NCI-H187 treated with DMSO at 0.1 percent for 48 hours (cell line): ENCODE measurements at places on chromosomes 2 and 18.

DNA sequence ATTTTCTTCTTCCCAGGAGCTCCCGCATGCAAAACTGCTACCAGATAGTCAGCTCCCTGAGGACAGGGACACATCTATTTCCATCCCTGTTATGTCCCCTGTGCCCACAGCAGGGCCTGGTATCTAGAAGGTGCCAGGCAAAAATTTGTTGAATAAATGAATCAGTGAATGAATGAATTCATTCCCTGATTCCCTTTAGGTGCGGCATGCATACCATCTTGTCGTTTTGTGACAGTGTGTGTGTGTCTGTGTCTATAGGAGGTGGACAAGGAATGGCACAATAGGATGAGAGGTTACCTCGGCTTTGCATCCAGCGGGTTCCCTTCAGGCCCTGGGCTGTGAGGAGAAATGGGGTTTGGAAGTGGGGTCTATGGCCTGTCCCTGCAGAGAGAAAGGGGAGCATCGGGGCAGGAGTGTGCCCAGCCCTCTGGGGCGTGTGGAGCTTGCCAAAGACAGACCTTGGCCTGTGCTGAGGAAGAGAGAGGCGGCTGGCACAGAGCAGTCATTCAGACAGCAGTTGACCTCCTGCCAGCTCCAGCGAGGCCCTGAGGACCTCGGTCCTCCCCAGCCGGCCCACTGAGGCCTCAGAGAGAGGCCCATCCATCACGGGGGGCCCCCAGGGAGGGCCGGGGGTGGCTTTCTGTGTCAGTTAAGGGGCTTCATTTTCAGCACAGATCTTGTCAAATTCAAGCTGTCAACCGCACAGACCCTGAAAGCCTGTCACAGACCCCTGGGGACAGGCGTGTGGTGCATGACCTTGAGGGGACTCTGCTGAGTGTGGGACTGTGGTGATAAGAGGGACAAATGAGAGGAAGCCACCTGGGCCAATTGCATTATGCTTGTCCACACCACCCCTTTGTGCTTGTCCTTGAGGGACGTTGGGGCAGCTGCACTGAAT is 125.9 kb upstream of the CXCR4 start:
- no peak for DNase-seq

DNA sequence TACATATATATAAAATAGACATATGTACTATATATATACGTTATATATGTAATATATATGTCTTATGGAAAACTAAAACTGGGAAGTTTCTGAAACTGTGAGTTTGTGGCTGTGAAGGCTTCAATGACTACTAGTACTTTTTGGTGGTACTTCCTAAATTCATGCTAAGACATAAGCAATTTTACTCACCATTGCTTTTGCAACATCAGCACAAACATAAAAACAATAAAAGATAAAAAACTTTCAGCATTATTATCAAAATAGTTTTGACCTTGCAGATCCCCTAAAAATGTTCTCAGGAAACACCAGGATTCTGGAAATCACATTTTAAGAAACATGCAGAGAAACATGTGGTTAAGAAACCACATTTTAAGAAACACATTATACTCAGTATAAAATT is 269.9 kb downstream of the PID1 start:
- no peak for DNase-seq

GRCh38 chr2:164896634-164897355 is 55.2 kb upstream of the COBLL1 start:
- no peak for DNase-seq

DNA sequence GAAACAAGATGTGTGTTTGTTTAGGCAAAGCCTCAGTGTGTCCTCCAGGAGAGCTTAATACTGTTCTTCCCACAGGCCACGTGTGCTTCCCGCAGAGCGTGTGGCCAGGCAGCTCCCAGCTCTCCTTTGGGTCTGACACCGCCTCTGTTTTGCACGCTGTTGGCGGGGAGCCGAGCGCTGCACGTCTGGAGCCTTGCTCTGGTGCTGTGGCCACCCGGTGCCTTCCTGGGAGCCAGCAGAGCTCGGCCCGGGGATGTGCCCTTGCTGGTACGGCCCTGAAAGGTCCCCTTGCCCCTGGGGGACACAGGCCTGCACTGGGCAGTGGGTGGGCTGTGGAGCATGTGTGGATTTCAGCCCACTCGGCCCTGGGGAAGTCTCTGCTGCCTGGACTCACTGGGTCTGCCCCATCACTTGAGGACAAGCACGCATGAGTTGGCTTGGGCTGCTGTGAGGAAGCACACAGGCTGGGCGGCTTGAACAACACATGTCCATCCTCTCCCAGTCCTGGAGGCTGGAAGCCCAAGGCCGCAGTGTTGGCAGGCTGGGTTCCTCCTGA is 160.7 kb upstream of the HDAC4 start:
- no peak for DNase-seq

DNA sequence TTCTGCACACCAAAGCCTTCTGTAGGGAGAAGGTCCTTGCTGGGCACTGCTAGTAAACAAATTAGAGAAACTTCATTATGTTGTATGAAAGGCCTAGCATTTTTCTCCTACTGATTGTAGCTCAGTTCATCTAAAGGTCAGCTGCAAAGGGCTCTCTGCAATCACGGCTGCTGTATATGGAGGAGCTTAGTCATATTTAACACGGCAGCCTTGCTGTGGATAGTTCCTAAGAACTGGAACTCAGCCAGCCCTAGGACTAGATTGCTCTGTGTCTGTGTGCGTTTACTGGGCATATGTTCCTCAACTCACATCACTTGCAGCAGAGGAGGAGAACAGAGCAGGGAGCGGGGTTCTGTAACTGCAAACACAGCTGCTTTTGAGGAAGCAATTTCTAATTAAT is 1103.9 kb upstream of the KLHL29 start:
- DNase-seq: no peak

DNA sequence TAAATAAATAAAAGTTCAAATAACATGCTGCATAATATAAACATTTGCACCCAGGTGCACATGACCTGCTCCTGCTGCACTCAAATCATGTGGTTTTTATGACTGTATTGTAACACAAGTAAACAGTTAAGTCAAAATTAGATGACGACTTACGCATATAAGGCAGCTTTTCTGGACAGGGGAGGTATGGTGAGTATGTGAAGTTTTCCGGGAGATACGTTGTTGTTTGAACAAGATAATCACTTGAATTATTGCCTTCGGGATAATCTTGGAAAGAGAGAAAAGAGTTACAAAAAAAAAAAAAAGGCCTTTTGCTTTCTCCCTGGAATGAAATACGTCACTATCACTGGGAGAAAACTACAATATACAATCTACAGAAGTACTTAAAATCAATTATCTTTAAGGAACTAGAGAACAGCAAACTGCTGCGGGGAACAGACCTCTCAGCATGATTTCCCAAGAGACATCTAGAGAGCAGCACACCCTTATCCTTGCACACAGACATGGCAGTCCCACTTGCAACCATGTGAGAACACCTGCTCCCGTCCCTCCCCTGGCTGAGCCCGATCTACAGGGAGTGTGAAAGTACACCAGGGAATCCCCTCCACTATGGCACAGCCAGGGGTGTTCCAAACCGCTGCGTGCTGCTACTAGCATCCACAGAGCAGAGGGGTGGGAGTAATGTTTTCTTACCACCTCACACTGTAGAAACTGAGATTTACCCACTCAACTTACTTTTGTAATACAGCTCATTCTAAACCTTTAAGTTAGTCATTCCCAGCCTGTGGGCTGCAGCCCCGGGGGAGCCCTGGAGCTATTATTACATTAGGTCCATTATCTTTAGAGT is 26.3 kb downstream of the B4GALT6 start:
- DNase-seq: peak; percentile 61

- no peak for DNase-seq
Observed at GRCh38 chr18:32405588-32405987, 65.1 kb downstream of the GAREM1 start.
